Smooth muscle cell of bladder (primary cell): ENCODE measurements at places on chromosomes 2 and 18. TPM values are rescaled to one million over a fixed set of nuclear protein-coding genes. Genes with fewer than 3 reads are reported as not detected.

Gene CLK1
- 56.7 and 60.9 TPM in 2 replicates for total RNA-seq

Gene SPC25
- 0.28 and 0.43 TPM in 2 replicates for total RNA-seq

Gene TUBB8B
- total RNA-seq, result not detected in 2 replicates

Gene RMND5A
- total RNA-seq, result 19.6 and 20.8 TPM in 2 replicates

Gene RMC1
- 27.3 and 29.8 TPM in 2 replicates for total RNA-seq

Gene TBR1
- under 0.01 TPM in 1 of 2 replicates, not detected in the other for total RNA-seq

Gene ATG9A
- 31.1 and 43.0 TPM in 2 replicates for total RNA-seq

Gene APCDD1
- total RNA-seq, result 0.09 and 1.1 TPM in 2 replicates

Gene SLC4A5
- under 0.01 and 0.14 TPM in 2 replicates for total RNA-seq

Gene SCYGR1
- total RNA-seq, result not detected in 2 replicates

Gene LRRC30
- not detected in 2 replicates for total RNA-seq

Gene DAW1
- total RNA-seq, result 0.14 and 0.55 TPM in 2 replicates

Gene SCN9A
- total RNA-seq, result 7.8 and 11.6 TPM in 2 replicates

Gene DCDC2C
- total RNA-seq, result not detected in 2 replicates

Gene LIMS4
- 1.1 TPM in 2 replicates for total RNA-seq

Gene PAX8
- total RNA-seq, result 0.14 and 0.37 TPM in 2 replicates

Gene CHST9
- total RNA-seq, result not detected in 2 replicates
